IMR-90 (cell line): ENCODE measurements at places on chromosomes 2 and 18. TPM values are rescaled to one million over a fixed set of nuclear protein-coding genes. Genes with fewer than 3 reads are reported as not detected.

- DNase-seq, result no peak
These were observed 367.0 kb downstream of the RND3 start for GRCh38 chr2:150120326-150120955.

DNA sequence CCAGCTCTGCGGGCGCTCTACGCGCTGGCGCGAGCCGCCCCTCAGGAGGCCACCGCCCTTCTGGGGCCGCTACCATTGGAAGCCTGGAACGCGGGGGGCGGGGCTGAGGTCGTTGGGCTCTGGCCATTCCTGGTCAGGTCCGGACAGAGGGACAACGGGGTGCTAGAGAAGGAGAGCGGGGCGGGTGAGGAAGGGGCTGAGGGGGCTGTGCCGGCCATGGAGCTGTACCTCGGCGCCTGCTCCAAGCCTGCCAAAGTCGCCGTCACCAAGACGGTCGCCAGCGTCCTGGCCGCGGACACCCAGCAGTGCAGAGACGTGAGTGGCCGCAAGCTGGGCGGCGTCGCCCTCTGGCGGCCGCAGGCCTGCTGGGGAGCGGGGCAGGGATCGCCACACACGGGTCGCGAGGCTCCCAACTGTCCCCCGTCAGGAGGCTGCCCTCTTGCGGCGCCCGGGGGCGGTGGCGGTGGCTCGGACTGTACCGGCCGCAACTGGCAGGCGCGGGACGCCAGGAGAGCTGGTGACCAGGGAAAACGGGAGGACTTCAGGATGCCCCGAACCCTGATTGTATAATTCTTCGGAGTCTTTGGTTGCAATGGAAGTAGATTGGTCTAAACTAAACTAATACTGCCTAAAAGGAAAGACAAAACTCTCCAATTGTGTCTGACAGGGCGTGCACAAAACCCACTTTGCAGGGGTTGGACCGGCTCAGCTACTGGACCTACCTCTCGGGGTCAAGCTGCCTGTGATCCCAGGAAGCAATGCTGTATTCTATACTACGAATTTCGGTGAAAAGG lies at the start of gene FSIP2:
Gene FSIP2, plus strand, starts transcription at position 126 of the 794 bp plus-strand sequence. Its CDS starts 91 bp downstream, at position 217.
- DNase-seq, result peak; percentile 9

The LYG1 gene
- polyA plus RNA-seq, result 0.92 and 1.2 TPM in 2 replicates

DNA sequence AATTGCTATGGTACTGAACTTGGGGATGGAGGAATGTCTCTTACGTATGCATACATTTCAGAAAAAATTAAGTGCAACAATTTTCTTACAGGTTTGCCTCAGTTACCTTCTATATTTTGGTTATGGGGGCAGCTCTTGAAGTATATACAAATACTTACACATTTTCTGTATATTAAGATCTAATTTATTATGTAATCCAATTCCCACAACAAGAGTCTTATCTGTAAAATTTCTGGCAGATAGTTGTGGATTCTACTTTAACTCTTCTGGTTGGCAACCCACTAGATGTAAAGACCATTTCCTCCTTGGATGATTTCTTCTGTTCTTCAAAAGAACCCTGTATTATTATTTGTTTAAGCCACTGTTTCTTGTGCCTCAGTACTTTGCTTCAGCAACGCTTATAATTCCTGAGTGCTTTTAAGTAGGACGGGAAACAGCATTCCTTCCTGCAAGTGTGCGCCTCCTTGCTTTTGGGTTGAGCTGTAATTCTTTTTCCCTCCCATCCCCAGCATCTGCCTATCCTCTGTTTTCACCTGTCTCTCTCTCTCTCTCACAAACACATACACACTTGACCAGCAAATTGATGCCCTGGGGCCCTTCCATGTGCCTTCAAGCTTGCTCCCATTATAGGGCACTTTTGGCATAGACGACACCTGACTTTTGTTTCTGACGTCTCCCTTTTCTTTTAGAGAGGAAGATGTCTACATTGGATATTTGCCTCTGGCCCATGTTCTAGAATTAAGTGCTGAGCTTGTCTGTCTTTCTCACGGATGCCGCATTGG lies 61.4 kb downstream of the ACSL3 start:
- no peak for DNase-seq

The ALPP gene
- polyA plus RNA-seq, result not detected in 2 replicates
